ENCODE measurements at places on chromosomes 11 and 22.

DNA sequence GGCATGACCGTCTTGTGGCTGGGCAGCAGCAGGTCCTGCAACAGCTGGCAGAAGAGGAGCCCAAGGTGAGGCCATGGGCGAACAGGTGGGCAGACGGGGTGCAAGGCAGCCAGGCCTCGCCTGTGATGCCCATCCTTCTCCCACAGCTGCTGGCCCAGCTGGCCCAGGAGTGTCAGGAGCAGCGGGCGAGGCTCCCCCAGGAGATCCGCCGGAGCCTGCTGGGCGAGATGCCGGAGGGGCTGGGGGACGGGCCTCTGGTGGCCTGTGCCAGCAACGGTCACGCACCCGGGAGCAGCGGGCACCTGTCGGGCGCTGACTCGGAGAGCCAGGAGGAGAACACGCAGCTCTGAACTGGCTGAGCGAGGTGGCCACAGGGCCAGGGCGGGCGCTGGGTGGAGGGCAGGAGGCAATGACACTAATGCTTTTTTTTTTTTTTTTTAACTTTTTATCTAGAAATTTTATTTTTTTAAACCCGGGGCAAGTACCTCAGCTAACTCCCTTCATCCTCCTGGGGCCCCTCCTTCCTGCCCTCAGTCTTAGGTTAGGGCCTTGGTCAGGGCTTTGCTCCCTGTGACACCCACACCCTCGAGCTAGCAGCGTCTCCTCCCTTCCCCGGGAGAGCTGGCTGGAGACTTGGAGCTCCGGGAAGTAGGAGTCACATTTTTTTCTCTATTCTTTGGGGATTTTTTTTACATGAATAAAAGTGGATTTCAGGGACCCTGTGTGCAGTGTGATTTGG lies 16.0 kb downstream of the PLCB3 start:
- no peak for DNase-seq

DNA sequence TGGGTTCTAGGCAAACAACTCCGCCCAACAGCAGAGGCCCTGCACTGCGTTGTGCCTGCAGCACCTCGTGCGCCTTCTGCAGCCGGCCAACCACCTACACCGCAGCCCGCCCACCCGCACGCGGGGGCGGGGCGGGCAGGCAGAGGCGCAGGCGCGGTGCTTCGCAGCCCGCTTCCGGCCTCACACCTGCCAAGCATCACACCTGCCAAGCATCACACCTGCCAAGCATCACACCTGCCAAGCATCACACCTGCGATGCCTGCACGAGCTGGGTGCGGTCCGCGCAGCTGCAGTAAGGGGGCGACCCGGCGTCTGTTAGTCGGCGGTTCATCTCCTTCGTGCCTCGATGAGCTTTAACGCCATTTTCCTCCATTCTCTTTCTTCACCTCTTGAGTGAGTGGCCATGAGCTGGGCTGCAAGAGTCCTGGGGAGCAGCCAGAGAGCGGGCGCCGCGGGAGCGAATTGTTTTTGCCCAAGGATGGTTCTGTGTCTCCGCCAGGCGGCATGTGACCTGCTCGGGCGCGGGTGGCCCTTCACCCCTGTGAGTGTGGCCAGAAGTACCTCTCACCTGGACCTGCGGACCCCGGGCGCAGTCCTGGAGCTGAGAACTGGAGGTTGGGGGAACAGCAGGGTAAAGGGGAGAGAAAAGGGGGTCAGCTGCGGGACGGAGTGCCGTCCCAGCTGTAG lies at the start of gene LDHAL6A:
TSS of gene LDHAL6A (plus strand) at position 171 of the 687 bp plus-strand sequence. CDS start 825 bp downstream, outside the sequence.
- no peak for DNase-seq

- DNase-seq = no peak
Measured at GRCh38 chr11:111562692-111563389, 22.3 kb downstream of the LAYN start.

GRCh38 chr11:29159552-29160465 lies 857.0 kb downstream of the KCNA4 start:
- DNase-seq = no peak

DNA sequence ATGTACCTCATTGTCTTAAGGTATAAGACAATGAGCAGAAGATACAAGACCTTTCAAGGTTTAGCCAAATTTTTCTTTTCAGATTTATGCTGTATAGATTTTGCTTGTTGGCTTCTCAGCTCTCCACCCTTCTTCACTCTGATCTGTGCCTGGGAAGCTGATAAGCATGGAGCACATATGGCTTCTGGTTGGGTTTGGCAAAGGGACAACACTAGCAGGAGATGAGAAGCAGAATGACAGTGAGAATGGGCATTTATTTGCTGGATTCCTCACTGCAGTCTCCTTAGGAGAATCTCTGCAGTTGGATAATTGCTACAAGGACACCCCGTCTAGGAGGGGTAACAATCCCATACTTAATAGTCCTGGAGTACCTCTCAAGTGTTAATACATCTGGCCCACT lies 474.8 kb upstream of the CCDC90B start:
- DNase-seq = no peak

DNA sequence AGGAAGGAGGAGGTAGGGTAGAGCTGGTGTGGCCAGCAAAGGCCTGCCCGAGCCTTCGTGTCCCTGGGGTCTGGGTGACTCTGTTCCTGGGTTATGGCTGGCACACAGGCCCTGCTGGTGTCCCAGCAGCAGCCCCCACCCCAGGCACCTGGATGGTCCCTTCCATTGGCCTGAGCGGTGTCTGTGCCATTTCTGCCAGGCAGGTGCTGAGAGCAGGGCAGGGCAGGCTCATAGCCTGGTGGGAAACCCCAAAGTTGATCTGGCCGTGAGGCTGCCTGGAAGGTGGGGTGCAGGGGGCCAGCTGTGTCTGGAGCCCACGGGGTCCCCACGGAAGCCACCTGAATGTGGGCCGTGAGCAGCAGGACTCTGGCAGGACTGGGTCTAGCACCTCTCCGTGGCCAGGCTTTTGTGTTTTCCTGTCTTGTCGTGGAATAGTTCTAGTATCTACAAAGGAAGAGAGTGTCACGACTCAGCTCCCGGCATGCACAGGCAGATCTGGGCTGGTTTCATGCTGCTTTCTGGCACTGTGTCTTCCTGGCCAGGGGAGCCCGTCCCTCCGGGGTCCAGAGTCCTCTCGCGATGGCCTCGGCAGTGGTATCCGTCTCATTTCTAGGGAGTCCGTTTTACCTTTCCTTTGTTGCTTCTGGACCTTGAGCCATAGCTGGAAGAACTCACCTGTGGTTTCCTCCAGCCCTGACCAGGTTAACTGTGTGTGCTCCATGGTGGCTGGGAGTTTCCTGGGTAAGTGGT lies 83.7 kb downstream of the KCNQ1 start:
- DNase-seq = no peak

GRCh38 chr22:33811208-33811607 lies 109.1 kb downstream of the LARGE1 start:
- no peak for DNase-seq

DNA sequence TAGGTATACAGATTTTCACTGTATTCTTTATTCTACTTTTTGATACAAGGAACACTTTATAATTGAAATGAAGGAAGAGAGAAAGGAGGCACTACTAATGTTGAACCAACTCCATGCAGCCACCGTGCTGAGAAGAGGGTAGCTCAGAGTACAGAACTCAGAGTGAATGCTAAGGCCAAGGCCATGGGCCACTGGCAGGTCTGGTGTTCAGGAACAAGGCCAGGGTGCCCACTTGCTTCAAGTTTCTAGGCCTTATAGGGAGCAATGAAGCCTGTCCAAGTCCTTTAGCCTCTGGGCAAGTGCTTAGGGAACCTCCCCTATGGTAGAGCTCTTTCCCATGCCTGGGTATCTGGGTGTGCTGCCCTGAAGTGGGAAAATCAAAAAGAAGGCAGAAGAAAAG lies 235.0 kb downstream of the TENM4 start:
- DNase-seq = no peak

GRCh38 chr11:18067372-18067771 lies 21.3 kb upstream of the TPH1 start:
- DNase-seq = no peak

DNA sequence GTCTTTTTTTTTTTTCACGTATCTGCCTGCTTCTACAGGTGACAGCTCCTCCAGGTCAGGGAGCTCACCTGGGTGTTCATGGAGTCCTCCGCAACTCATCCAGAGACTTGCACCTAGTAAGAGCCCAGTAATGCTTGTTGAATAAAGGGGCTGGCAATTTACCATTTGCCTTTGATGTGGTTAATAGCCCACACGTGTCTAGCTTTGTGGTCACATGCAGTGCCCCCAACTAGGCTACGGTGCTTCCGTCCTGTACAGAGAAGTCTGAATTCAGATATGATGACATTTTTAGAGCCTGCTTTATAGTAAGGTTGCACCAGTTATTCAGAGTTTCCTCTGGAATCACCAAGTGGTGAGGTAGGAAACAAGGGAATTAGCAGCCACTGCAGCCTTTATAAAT lies 199.4 kb upstream of the MTMR2 start:
- DNase-seq = no peak

GRCh38 chr11:117702946-117703598 lies 93.9 kb downstream of the DSCAML1 start:
- no peak for DNase-seq

DNA sequence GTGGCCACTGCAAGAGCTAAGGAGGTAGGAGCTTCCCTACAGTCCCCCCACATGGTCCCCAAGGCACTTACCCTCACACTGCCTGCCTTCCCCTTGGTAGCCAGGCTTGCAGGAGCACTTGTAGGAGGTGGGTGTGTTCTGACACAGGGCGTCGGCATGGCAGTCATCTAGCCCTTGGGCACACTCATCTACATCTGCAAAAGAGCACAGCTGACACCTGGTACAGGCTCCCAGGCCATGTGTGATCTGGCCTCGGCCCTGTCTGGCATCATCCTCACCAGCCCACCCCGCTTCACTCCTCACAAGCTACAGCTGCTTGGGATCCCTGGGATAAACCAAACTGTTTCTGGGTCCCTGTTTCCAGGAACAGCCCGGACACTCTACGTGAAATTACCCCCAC lies 1.8 kb downstream of the SCUBE2 start:
- no peak for DNase-seq

GRCh38 chr22:31730344-31730711 lies 19.6 kb downstream of the PRR14L start:
- DNase-seq = no peak

- DNase-seq = no peak
Measured at GRCh38 chr11:83438438-83438837, 152.3 kb upstream of the CCDC90B start.

DNA sequence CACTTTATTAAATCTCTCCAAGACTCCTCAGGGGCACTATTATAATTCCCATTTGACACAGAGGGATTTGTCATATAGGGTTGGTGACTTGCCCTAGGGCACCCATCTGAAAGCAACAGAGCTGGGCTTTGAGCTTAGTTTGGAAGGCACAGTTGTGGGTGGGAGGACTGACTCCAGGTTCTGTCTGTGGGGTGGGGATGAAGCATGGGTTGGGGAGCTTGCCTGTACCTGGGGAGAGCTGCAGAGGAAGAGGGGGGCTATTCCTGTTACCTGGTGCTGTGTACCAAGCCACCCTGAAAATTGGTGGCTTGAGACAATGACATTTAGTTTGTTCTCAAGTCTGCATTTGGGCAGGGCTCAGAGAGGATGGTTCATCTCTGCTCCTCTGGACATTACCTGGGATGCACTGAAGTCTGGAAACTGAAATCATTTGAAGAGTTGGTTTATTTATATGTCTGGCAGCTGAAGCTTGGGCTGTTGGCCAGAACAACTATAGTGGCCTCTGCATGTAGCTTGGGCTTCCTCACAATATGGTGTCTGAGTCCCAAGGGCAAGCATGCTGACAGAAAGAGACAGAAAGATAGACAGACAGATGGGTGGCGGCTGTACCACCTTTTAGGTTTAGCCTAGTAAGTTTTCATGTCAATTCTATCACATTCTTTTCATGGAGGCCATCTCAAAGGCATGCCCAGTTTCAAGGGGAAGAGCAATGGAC lies 44.9 kb downstream of the LRRC32 start:
- no peak for DNase-seq

DNA sequence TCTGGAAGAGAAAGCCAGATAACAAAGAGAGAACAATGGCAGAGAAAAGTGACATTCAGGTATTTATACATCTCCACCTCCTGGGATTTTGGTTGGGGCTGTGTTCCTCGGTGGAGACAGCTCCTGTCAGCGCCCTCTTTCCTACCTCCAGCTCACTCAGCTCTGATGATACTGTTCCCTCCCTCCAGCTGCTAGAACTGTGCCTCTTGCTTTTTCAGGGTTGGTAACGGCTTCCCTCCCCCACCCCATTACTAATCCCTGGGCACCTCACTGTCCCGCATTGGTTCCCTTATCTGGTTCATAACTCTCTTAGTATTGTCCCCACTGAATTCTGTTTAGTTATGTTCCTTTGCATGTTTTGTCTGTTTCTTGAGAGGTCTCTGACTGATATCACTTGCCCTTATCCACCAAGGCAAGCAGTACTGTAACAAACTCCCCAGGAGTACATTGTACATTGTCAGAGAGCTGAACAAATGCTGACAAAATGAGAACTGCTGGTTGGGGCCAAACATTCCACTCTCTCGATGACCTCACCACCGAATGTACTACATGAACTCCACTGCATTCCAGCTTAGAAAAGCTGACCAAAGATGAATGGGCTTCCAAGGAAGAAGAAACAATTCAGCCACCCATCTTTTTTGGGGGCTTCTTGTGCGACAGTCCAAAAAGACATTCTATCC lies 5.7 kb upstream of the FBXO3 start:
- DNase-seq = no peak

DNA sequence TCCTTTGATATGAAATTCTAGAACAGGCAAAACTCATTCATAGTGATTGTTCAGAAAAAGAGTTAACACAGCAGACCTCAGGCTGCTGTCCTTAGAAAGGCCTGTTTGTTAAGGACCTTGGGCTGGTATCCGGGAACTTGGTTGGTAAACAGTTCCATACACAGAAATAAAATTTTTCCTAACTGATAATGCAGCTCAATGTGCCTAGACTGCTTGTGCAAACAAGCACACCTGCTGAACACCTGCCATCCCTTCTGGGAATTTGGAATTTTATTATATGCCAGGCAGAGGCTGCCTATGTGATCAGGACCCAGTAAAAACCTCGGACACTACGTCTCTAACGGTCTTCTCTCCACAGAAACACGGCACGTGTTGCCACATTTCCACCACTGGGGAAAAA lies 11.5 kb downstream of the THAP12 start:
- DNase-seq = no peak

GRCh38 chr11:47051217-47051616 lies 114.7 kb downstream of the CSTPP1 start:
- no peak for DNase-seq

DNA sequence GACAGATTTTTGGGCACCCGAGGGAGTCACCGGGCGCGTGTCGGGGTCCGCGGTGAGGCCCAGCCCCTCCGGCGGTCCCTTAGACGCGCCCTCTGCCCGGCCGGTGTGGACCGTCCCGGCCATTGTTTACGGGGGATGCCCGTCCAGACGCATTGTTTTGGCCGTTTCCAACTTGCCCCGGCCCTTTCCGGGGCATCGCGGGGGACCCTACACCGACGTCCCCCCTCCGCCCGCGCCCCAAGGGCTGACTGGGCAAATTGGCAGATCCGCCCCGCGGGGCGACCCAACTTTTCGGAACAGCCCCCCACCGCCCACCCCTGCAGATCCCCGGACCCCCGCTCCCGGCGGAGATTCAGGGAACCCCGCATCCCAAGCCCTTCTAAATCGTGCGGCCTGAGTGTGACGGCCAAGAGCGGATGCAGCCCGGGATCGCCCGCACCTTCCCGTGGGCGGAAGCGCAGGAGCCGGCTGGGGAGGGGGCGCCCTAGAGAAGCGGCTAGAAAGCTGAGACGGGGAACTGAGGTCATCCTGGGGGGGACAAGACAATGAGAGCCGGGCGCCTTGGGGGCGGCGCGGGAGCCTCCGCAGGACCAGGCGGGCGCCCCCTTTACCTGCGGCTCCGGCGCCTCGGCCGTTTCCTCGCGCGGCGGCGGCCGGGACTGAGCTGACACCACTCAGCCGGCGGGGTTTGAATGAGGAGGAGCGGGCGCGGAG lies 17.1 kb upstream of the CCT8L2 start:
- DNase-seq = no peak
